Foreskin keratinocyte (primary cell): ENCODE measurements at places on chromosomes 16 and 17. TPM values are rescaled to one million over a fixed set of nuclear protein-coding genes. Genes with fewer than 3 reads are reported as not detected.

SALL1 gene
- total RNA-seq: not detected in 2 replicates

TBC1D26 gene
- total RNA-seq: not detected in 2 replicates

GOT2 gene
- 171 and 191 TPM in 2 replicates for total RNA-seq

TEKT1 gene
- total RNA-seq: not detected in 2 replicates

TEX19 gene
- 0.07 TPM in 1 of 2 replicates, not detected in the other for total RNA-seq

TP53TG3F gene
- not detected in 2 replicates for total RNA-seq

ATP1B2 gene
- total RNA-seq: not detected in 2 replicates
